Spinal cord (tissue), 10 donors: ENCODE measurements at places on chromosomes 12 and 14.

DNA sequence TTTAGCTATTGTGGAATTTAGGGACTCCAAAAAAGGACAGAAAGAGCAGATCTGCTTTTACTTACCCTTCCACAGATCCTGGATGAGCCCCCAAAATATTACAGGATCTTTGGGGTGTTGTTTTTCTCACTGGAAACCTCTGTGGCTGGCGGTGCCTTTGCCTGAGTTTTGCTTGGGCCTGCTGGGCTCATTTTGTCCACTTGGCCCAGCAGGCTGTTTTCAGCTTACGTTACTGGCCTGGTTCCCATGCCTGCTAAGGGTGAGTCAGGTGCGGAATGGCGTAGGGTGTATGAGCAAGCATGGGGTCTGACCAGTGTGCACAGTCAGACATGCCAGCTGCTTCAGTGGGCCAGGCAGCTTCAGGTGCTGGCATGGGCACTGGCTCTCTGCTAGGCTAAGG lies 45.8 kb downstream of the HSD17B6 start:
- DNase-seq, result no peak

DNA sequence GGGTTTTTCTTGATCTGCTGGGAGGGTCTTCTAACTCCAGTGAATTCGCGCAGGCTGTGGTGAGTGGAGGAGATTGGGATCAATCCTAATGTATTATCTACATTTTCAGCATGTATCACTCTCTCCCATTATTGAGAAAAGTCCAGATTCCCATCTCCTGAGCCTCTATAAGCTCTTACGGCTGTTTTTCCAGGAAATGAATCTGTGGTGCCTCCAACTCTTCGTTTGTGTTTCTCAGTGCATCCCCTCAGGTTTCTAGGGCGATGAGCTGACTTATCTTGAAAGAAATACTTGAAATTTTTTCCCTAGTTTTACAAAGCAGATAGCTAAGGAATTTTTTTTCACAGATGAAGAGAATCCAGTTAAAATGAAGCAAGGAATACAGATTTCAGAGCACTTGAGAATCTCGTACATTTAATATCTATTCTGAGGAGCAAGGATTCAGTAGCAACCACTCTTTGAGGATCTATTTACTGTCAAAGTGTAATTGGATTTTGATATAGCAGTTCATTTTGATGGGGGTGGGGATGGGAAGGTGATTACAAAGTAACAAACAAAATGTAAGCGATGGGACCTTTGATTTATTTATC lies 138.7 kb downstream of the BRMS1L start:
- no peak for DNase-seq

DNA sequence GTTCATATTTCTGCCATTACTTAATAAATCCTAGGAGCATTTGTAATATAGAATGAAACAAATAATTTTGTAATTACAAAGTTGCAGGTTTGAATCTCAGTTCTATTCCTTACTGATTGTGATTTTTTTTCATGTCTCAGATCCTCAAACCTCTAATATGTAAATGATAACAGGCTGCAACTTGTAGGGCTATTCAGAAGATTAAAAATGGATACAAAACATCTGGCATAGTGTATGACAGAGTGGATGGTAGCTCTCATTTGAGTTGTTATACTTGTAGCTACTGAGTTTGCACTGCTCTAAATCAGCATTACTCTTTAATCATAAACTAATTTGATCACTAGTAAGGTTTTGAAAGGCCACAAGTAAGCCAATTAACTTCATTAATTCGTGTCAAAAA lies 406.3 kb upstream of the MGAT4C start:
- no peak for DNase-seq

GRCh38 chr12:126773012-126773411 lies 1494.0 kb upstream of the TMEM132C start:
- no peak for DNase-seq

DNA sequence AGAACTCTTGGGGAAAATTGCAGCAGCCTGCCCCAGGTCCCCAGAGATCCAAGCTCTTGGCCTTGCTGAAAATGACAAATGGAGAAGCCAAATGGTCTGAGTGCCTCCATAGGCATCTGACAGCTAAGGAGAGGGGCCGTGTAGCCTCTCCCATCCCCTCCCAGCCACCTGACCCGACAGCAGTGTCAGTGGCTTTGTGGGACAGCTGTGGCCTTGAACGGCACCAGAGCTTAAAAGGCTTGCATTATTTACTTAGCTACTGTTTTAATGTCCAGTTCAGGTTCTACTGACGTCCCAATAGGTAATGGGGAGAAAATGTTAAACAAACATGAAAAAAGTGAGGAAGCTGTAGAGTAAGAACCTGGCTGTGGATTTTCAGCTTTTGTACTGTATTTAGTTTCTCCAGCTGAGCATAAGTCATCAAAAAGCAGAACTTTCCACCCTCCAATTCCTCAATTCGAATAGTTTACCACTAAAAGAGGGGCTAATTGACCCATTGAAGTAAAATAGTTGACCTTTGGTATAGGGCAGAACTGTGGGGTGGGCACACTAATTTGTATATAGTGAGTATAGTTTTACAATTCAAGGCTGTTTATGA lies 50.0 kb downstream of the FOS start:
- DNase-seq, result no peak

DNA sequence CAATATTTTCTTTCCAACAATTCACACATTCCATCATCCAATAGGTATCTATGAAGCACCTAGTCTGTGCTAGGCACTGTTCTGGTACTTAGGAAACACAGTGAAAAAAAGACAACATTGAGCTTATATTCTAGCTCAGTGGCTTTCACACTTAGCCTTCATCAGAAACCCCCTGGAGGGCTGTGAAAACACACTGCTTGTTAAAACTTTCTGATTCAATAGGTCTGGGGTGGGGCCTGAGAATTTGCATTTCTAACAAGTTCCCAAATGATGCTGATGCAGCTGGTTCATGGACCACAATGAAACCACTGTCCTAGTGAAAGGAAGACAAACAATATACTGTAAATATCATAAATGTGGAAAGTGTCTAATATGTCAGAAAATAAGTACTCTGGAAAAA lies 5.9 kb downstream of the VTI1B start:
- DNase-seq, result peak; percentile 61

- no peak for DNase-seq
These were observed 4.2 kb upstream of the C1QL4 start for GRCh38 chr12:49340971-49341776.

GRCh38 chr14:23302290-23303225 lies at the start of gene PPP1R3E:
Gene PPP1R3E (minus strand): TSS chr14:23302859. CDS start chr14:23302576, 283 bp downstream.
- peak; percentile 83 for DNase-seq

DNA sequence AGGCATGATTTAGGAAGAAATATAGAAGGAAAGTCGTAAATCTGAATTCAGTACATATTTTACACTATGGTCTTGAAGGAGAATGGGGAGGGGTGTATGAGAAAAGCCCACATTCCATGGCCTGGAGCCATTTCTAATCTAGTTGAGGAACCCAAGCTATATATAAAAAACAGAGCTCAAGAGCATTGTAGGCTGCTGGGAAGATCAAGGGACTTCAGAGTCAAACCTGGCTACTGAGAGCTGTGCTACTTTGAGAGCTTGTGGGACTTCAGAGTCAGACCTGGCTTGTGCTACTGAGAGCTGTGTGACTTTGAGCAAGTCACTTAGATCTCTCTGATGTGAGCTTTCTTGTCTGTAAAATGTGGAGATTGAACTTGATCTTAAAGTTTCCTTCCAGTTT lies 58.7 kb downstream of the TBK1 start:
- no peak for DNase-seq

GRCh38 chr12:83210933-83211332 lies 524.2 kb downstream of the TMTC2 start:
- peak; percentile 54 for DNase-seq

DNA sequence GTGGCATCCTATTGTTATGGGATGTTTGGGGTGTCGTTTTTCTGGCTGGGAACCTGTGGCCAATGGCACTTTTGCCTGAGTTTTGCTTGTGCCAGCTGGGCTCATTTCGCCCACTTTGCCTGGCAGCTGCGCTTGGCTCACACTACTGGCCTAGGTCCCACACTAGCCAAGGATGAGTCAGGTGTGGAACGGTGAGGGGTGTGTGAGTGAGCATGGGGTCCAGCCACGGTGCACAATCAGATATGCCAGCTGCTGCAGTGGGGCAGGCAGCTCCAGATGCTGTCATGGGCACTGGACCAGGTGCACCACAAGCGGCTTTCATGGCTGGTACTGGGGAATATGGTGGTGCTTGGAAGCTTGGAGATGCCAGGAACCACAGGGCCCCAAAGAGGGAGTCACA lies 21.5 kb downstream of the TRHDE start:
- no peak for DNase-seq

DNA sequence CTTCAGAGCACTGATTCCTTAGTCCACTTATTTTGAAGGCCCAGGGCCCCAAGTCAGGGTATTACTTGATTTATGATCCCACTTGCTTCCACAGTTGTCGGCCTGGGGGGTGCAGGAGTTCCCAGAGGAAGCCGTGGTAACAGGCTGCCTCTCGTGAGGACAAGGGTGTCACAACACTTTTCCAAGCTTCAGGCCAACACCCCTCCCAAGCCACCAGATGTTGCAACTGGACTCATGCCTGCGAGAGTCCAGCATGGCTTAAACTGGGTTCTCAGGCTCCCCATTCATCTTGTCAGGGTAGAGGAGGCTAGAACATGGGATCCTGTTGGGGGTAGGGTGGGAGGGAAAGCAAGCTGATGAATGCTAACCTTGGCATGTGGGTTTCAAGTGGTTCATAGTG lies 56.1 kb downstream of the BMP4 start:
- DNase-seq, result no peak

DNA sequence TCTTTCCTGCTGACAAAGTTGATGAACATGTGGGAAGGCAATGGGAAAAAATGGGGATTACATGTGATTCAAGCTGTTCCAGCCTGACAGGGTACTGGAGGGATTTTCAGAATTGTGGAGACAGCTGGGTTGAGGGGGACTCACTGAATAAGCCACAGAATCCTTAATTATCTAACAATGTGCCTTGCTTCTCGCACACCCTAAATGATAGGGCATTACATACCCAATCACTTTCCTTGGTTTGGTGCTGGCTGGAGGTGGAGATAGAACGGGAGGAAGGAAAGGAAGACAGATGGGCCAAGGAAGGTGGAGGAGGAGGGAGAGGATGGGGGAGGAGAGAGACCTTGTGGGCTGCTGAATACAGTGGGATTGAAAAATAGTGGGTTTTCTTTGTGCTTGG lies 20.7 kb downstream of the PELI2 start:
- DNase-seq, result no peak

DNA sequence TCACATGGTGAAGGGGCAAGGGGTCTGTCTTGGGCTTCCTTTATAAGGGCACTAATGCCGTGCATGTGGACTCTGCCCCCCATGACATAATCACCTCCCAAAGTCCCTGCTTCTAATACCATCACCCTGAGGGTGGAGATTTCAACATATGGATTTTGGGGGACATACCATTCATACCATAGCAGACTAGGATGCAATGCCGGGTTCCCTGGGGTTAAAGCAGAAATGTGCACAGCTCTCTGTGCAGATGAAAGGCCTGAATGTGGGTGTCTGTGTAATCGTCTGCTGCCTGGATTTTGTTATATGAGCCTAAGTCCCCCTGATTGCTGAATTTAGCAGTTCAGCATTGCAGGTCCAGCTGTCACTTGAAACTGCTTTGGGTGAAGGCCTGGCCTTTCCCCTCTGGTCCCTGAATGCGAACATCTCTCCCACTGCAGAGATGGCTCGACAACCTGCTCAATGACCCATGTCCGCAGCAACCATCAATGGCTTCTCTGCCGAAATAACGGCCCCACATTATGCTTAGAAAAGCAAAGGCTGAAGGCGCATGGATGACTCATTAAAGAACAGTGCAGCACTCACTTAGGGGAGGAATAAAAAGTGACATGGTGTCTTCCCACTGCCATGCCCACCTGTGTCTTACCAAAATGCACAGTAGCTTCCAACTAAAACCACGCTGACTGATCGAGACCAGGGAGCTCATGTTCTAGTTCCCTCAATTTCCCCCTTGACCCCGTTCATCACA lies 286.3 kb downstream of the DPF3 start:
- DNase-seq, result no peak

DNA sequence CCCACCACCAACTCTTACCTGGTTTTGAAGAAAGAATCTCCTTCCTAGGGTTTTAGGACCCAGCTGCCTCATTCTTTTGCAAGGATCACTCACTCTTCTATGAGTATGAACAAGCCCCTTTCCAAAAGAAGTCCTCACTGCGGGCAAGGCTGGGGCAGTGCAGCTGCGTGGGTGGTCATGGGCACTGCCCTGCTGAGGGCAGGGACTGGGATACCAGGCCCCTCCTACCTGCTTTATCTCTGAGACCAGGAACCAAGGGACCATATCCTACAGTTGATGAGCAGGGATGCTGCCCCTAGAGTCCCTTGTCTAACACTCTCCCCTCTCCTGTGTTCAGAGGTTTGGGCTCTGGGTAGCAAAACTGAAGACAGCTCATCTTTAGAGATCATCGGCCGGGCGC lies 20.5 kb downstream of the HPD start:
- DNase-seq, result no peak

DNA sequence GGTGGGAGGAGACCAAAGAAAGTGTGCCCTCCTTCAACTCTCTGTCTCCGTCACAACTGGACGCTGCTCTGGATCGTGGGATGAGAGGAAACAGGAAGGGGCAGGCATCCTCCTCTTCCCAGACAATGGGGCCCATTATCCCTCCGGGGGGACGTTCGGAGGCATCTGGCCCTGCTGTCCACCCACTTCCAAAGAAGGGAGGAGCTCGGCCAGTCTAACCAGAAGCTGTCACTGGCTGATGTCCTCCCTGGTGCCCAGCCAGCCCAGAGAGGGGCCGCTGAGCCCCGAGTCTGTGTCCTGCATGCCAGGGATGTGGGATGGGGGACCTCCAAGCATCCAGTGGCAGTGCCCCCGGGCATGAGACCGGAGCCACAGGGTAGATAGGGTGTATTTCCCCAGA lies 39.8 kb upstream of the MEG3 start:
- DNase-seq, result peak; percentile 39

DNA sequence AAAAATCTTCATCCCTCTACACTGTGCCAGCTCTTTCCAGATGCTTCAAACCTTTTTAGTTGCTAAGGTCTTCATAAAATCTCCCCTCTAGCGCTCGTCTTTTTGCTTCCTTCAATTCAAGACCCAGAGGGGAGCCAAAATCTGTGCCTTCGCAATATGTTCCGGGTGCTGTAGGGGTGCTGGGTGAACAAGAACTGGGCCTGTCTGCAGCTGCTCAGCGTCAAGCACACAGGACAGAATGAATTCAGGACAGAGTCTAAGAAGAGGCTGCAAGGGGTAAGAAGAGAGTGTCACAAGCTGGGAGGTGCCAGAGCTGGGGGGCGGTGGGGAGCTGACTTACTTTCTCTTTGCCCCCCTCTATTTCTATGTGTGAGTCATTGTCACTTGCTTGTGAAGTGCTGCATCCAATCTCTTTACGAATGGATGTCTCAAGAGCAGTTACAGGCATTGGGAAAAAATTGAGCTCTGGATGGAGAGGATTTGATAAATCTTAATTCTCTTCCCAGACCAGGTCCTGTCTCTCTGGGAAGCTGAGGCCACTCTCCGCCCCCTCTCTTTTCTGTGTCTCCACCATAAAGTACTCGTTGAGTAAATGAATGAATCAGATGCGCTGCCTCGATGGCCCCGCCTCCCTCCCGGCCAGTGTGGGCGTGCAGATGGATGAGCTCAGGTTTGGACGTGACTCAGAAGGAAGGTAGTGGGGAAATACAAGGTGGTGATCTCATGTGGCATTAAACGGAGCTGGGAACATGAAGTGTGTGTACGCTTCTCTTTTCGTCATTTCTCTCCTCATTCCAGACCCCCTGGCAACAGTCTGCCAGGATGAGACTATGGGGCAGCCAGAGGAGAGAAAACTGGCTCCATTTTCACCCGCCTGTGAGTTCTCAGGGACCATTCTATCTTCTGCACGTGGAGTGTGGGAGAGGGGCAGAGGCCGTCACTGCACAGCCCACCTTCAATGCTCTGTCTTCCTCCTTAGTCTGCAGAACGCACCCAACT lies 91.3 kb downstream of the TSPAN9 start:
- no peak for DNase-seq

- no peak for DNase-seq
These were observed 5.3 kb downstream of the ASB2 start for GRCh38 chr14:93970965-93971634.
